ENCODE measurements at places on chromosomes 13 and 19.

DNA sequence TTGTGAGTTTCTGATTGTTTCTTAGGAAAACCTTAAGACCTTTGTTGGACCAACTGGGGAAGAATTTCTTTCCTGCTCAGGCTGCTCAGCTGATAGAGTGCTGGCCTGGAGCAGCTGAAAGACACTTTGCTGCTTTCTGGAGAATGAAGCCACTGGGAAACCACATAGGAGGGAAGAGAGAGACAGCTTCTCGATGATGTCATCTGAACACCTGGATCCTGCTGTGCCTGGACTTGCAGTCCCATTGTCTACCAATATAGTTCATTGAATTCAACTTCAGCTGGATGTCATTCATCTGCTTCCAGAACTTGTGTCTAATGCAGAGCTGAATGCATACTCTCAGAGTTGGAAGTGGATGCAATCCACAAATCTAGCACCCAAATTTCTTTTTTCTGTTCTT lies 34.3 kb upstream of the TSHZ3 start:
- no peak for DNase-seq

- no peak for DNase-seq
Observed at GRCh38 chr13:99289674-99290337, 17.4 kb downstream of the GPR183 start.

DNA sequence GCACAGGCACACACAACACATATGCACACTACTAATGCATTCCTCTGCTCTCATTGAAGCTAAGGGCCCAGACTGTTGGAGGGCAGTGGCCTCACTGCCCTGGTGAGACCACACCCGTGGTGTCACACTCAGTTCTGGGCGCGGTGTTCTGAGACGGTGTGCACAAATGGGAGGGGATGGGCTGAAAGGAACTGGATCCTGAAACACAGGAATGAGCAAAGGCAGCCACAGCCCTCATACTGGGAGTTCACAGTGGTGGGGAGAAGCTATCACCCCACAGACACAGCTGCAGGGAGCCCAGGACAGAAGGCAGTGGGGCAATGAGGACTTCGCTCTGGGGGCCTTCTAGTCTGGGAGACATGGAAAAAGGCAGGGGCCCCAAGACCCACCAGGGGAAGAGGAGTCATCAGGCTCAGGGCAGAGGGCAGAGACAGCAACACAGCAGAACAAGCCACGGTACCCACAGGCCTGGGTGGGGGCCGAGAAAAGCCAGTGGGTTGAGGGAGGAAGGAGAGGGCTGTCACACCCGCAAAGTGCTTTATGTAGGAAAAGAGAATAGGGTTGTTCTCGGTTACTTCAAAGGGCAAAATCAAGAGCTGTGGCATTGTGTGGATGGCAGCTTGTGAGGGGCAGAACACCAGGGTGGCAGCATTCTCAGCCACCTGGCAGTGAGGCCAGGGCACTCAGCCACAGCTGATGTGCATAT lies 75.4 kb upstream of the GPR183 start:
- DNase-seq = no peak

DNA sequence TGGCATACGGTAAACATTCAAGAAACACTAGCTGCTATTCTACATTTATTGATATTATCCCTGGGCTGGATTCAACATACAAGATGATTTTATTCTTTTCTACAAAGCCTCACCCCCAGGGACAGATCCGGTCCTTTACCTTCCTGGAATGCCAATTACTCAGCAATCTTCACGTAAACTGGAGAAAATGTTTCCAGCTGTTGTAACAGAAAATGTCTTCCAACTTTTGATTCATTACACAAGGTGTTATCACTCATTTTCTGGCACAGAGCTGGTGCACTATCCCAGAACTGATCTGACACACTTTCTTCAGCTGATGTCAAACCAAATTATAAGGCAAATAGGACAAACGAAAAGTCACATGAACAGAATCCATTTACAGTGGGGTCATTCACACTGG lies 33.1 kb downstream of the DCLK1 start:
- no peak for DNase-seq

GRCh38 chr13:49450105-49450819 lies 6.2 kb downstream of the SETDB2 start:
- DNase-seq = no peak

DNA sequence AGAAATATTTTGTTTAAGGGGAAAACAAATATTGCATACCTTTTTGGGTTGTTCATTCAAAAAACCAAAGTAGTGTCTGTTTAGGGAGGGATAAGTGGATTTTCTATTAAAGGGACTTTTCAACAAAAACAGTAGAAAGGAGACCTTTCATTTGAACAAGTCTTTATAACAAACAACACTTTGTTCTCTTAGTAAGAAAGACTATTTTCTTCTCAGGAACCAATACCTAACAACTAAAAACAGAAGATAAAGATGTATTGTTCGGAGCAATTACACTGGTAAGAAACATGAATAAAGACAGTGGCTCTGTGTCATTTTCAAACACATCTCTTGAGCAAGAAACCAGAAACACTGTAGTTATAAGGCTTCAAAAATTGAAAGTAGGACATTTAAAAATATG lies 1610.1 kb upstream of the PCDH20 start:
- DNase-seq = no peak

- no peak for DNase-seq
Observed at GRCh38 chr19:20660473-20661140, 764 bp downstream of the ZNF626 start.

GRCh38 chr19:992670-993055 lies 7.6 kb upstream of the GRIN3B start:
- no peak for DNase-seq

DNA sequence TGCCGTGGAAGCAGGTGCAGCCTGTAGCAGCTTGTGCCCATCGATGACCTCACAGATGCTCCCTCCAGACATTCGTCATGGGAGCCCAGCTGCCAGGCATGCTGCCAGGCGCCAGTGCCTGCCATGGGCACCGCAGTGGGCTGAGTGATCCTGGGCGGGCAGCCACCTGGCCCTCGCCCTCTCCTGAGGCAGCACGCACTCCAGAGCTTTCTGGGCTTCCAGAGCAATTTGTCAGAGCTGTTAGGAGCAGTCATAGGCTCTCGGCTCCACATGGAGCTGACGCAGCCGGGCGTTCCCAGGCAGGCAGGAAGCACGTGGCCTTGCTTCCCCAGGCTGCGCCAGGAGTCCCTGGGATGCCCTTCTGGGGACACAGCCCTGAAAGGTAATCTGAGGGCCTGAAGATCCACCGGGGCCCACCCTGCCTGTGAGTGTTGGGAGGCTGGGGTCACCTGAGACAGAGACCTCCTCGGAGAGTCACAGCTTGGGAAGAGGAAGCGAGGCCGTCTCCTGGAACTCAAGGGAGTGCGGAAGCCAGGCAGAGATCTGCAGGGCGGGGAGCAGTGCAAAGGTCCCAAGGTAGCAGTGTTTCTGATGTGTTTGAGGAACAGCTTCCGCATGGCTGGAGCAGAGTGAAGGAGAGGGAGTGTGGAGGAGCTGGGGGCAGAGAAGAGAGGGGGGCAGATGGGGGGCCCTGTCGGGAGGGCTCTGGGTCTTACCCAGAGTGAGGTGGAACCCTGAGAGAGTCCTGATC lies 50.6 kb downstream of the DPF1 start:
- no peak for DNase-seq

GRCh38 chr13:111209613-111210012 lies 94.5 kb downstream of the ARHGEF7 start:
- DNase-seq = no peak

- DNase-seq = no peak
Observed at GRCh38 chr13:47277774-47278173, 380.9 kb upstream of the HTR2A start.

- no peak for DNase-seq
Observed at GRCh38 chr13:91078093-91078679, 269.3 kb upstream of the MIR17HG start.

- DNase-seq = no peak
Observed at GRCh38 chr19:30036154-30037129, 94.4 kb downstream of the URI1 start.

DNA sequence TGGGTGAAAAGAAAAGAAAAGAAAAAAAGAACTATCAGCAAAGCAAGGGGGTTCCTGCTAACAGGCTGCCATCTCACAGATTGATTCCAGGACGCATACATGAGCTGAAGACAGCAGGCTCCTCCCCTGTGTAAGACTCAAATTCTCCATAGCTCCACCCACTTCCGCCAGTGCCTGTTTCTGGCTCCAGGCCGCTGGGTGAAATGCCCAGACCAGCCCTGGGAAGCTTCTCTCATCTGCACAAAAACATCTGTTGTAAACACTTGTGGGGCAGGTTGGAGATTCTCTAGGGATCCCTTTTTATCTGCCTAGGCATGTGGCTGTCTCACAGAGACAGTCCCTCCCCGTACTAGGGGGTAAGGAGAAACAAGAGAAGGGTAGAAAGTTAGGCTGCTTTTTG lies 1054.4 kb upstream of the SPRY2 start:
- no peak for DNase-seq

- no peak for DNase-seq
Observed at GRCh38 chr13:40337651-40338050, 328.8 kb downstream of the FOXO1 start.

DNA sequence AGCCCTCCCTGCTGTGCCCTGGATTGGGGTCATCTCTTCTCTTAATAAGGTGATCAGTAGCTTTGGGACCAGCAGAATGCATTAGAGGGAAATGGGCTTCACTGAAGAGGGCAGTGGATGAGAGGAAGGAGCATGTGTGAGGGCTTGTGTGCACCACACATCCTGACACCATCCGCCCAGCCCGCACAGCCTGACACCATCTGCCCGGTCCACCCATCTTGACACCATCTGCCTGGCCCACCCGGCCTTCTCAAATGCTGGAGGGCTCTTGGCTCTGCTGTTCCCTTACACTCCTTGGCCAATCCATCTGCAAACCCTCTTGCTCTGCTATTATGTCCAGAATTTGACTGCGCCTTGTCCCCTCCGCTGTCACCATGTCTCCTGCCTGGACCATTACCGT lies 41.8 kb downstream of the BICRA start:
- no peak for DNase-seq

DNA sequence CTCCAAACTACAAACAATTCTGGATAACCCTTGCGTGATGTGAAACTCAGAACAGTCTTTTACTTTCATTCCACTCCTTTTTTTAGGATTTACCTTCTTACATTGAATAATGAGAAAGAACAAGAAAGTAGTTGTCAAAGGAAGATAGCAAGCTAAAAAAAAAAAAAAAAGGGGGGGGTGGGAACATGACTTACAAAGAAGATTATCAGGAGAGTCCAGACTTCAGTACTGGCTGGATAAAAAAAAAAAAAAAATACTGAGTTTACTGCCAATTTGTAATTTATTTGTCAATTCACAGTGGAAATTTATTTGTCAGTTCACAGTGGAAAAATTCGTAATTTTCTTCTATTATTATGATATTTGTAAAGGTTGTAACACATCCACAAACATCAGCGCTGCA lies 792.4 kb upstream of the SLITRK5 start:
- no peak for DNase-seq

DNA sequence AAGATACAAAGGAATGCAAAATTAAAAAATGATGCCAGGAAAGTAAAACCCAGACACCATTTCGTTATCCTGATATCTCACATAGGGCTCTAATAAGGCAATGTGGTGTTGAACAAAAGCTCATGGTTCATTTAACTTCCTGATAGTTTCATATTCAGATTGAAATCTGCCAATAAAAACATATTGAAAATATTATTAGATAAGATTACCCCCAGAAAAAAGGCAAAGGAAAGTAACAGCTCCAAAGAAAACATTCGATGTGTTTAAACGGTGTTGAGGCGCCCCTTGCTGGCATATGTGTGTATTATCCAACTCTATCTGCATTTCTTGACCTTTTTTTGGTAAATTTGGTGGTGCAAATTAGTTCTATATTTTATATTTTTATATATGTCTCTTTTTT lies 75.9 kb downstream of the ESD start:
- no peak for DNase-seq

- DNase-seq = no peak
Observed at GRCh38 chr19:39304185-39304513, 7.9 kb downstream of the IFNL1 start.

DNA sequence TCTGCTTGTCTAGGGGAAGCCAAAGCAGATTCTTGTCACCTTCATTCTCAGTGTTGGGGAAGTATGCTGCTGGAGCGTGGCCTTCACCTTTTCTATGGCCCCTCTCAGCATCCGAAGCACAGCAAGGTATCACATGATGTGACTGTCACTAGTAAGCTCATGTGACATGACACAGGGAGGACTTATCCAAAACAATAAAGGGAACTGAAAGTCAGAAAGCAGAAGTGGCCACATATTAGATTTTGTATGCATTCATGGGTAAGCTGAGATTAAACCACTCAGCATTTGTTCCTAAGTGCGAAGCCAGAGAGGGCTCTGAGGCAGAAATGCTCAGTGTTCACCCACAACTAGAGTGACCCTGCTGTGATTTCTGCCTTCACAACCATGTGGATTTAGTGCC lies 72.8 kb upstream of the PCDH8 start:
- no peak for DNase-seq

DNA sequence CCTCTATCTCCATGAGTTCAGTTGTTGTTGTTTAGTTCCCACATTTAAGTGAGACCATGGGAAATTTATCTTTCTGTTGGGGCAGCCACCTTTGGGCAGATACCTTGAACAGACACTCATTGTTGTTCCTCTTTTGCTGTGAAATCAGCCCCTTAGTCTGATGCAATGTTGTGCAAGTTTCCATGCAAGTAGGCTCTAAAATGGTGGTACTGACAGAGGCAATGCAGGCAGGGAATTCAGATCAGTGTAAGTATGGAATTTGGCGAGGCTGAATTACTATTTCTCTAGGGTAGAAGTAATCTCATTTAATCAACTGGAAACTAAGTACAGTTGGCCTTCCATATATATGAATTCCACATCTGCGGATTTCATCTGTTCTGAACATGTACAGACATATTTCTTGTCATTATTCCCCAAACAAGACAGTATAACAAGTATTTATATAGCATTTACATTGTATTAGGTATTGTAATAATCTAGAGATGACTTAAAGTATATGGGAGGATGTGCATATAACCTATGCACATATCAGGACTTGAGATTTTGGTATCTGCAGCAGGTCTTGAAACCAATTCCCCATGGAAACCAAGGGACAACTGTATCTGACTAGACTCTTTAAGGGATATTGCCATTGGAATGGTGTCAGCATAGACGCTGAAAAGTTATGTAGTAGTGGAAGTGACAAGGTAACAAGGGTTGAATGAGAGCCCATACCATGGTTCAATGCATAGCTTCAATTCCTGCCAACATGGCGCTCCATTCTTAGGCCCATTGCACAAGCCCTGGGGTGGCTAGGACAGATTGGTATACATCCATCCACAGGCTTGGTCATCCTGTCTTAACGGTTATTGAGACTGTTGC lies 281.5 kb upstream of the HTR2A start:
- DNase-seq = no peak

Measured in activated CD8-positive, alpha-beta memory T cell treated with anti-CD3 and anti-CD28 coated beads for 4 hours (primary cell).